Activated CD4-positive, alpha-beta T cell treated with anti-CD3 and anti-CD28 coated beads, Interleukin-2, amount 50 U/mL, for 48 hours (primary cell): ENCODE measurements at places on chromosomes 13 and 19.

DNA sequence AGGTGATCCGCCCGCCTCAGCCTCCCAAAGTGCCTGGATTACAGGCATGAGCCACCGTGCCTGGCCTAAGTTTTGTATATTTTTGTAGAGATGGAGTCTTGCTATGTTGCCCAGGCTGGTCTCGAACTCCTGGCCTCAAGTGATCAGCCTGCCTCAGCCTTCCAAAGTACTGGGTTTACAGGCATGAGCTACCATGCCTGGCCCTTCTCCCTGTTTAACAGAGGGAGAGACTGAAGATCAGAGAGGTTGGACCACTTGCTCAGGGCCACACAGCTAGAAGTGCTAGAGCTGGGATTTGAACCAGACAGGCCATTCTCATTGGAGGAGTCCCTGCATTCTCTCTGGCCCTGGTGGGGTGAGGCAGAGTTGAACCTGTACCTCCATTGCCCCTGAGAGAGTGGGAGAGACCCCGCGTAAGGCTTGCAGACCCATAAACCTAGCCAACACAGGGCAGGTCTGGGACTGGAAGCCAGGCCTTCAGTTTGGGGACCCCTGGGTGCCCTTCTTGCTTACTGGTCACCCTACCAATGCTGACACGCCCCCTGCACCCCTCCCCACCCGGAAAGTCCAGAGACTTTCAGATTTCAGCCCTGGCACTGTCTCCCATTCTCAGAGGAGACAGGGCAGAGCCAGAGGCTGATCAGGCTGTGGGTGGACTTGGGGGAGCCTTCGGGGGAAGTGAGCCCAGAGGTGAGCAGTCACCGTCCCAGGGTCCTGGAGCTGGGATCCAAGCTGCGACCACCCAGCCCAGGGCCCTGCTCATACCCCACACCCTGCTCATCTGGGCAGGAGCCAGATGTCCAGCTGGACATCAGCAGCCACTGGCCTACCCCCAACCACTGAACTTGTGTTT lies 13.3 kb downstream of the TTYH1 start:
- DNase-seq: no peak

GRCh38 chr13:113736258-113736731 lies 22.7 kb upstream of the TMEM255B start:
- DNase-seq: no peak

DNA sequence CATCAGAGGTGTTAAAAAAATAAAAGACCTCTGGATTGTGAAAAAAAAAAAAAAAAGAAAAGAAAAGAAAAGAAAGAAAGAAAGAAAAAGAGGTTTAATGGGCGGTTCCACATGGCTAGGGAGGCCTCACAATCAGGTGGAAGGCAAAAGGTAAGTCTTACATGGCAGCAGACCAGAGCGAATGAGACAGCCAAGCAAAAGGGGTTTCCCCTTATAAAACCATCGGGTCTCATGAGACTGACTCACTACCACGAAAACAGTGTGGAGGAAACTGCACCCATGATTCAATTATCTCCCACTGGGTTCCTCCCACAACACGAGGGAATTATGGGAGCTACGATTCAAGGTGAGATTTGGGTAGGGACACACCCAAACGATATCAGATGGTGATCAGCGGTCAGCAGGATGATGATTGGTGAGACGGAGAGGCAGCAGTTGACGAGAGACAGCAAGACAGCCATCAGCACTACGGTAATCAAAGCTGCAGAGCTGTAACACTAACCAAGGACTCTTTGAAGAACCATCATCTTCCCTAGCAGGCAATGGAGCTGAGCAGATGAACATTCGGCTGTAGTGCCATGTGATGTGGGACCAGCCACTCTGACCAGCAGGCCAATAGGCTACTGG lies 3.9 kb upstream of the CD209 start:
- DNase-seq: peak; percentile 32

GRCh38 chr13:94620286-94620896 lies 18.7 kb downstream of the GPR180 start:
- peak; percentile 27 for DNase-seq

- no peak for DNase-seq
Observed at GRCh38 chr13:28544026-28544425, 49.1 kb upstream of the FLT1 start.

- no peak for DNase-seq
Observed at GRCh38 chr19:32313569-32314265, 31.7 kb upstream of the ZNF507 start.

- DNase-seq: no peak
Observed at GRCh38 chr13:106140476-106140875, 395.0 kb downstream of the EFNB2 start.

- DNase-seq: peak; percentile 32
Observed at GRCh38 chr19:8323781-8324185, 2.5 kb downstream of the RPS28 start.

DNA sequence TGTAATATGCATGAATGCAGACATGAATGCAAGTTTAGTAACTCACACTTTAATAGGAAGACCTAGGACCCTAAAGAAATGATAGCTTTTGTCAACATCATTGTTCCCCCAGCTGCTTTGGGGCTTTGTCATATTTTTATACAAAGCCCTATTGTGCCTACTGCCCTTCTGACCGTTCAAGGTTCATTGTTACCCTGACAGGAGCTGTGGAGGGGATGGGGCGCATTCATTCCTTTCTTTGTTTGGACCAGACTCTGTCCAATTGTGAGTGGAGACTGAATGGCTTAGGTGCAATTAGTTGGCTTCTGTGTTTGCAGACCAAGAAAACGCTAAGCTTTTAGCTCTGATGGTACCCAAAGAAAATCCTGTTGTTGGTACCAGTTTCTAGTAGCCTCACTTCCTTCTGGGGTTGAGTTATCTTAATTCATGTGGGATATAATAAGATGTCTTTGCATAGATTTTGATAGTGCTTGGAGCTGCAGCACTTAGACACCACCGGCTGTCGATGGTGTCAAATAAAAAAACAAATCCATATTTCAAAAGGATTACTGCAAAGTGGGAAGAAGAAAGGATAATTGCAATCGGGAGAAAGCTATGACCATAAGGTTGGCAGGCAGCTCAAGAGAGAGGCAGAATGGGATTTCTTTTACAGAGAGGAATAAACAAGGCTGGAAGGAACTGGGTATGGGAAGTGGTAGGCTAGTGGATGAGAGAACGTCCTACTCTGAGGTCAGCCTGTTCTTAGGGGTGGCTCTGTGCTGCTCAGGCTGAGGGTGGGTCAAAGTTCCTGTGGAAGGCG lies 133.9 kb upstream of the TMTC4 start:
- DNase-seq: no peak

GRCh38 chr19:29952177-29952576 lies 10.1 kb downstream of the URI1 start:
- no peak for DNase-seq

- peak; percentile 46 for DNase-seq
Observed at GRCh38 chr19:35715981-35716800, 1.6 kb upstream of the KMT2B start.

DNA sequence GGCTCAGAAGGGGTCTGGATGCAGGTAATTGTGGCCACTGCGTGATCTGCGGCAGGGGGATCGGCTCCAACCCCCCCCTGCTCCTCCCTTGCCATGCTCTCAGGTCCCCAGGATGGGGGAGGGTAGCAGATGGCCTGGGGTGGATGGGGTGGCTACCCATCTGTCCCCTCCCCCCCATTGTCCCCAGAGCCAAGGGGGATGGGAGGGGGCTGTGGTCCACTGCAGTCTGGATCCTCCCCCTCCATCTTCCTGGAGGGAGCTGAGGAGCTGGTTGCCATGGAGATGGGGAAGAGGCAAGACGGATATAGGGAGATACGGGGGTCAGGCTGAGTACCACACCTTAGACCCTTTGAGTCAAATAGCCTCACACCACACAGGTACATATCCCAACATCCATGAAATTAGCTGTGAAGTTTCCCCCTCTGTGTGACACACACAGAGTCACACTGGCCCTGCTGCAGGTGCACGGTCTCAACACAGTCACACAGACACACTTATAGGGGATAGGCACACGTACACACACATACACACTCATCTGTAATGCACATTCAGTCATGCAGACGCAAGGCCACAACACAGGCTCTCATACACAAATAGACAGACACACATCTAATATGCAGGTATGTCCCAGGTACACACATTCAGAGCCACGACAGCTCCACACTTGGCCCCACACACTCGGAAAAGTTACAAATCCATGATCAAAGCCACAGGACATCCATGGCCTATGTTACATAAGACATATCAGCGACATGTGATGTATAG lies 1.8 kb upstream of the NOVA2 start:
- no peak for DNase-seq

GRCh38 chr13:46621792-46622629 lies 69.0 kb downstream of the LRCH1 start:
- no peak for DNase-seq
